ENCODE measurements at places on chromosomes 2 and 18.

GRCh38 chr2:168935810-168936581 lies 34.9 kb downstream of the G6PC2 start:
- no peak for DNase-seq

DNA sequence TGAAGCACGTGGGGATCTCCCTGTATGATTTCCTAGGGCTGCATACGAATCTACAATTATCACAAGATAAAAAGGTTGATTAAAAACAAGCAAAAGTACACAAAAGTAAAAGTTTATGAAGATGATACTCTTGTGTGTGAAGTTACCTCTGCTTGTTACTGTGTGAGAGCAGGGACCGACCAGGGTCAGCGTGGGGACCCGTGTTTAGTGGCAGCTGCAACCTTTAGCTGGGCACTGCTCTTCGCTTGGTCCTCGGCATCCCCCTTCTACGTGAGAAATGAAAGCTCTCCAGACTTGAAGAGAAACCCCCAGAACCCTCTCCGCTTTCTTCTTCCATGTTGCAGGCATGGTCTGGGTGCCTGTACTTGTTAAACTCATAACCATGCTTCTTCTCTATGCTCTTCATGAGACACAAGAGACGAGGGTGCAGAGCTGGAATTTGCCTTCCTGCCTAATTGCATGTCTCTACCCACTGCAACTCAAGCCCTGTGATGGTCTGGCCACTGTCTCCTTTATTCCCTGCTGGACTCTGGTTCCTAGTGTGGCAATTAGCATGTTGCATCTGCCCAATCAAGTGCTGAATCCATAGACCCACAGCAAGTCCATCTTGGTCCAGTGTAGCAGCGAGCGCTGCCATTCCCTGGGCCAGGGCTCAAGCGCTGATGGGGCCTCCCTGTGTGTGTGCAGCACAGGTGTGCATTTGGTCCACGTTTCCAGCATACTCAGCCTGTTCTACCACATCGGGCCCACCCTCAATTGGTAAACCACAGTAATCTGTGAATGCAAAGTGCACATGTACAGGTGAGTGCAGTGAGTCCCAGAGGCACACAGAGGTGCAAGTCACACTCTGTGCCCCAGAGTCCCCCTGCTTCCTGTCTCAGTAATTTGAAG lies 88.5 kb downstream of the TWIST2 start:
- no peak for DNase-seq

- DNase-seq: no peak
These were observed 34.5 kb upstream of the ARL5A start for GRCh38 chr2:151862700-151863099.

DNA sequence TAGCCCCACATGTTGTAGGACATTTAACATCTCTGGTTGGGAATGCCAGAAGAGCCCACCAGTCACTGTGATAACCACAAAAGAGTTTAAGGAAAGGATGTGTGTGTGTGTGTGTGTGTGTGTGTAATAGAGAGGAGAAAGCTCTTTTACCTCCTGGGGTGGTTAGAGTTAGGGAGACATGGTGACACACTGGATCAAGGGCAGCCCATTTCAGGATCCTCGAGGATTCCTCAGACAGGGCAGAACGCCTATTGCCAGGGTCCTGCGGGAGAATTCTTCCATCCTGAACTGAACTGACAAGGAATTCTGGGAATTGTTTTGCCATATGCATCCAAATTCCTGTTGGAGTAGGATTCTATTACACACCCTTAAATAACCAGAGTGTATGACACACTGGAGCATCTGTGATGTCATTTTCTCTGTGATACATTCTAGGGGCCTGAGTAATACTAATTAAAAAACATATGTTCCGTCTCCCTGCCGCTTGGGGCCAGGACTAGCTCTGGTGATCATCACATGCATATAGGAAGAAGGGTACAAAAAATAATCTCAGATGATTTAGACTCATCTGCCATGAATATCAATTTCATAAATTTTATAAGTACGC lies 156.4 kb upstream of the MMADHC start:
- DNase-seq: no peak

DNA sequence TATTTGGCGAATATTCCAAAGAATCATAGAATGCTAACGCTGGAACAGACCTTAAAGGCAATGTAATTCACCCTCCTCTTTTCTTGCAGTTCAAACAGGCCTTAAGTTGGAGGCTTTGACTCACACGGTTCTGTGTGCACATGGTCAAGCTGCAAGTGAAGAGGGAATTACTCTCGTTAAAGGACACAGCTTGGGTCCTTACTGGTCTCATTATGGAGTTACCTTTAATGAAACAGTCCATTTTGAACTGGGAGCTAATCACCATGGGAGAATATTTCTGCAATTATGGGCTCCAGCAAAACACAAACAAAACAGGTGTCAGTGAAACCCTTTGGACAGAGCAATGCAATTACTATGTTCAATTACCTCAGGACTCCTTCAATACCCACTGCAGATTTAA lies 135.5 kb downstream of the GAREM1 start:
- no peak for DNase-seq

GRCh38 chr2:20427931-20428526 lies 18.8 kb upstream of the RHOB start:
- DNase-seq: no peak

DNA sequence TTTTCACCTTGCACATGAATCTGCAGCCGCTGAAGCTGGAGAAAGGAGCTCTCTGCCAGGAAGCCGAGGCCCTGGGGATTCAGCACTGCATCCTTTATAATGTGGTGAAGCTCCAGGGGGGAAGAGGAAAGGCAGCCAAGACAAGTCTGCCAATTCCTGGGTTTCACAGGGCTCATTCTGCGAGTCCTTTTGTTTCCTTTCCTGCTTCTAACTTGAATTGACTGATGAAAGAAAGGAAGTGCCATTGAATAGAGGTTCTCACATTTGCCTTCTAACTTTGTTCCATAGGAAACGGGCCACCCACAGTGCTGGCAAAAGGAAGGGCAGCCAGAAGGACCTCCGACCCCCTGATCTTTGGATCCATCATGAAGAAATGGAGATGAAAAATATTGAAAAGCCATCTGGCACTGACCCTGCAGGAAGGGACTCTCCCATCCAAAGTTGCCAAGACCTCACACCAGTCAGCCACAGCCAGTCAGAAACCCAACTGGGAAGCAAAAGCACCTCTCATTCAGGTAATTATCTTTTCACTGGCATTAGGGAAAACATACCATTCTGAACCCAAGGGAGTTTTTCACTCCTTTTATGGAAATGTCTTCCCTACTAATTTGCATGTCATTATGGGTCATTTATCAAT lies 765.4 kb downstream of the MBD2 start:
- DNase-seq: no peak

DNA sequence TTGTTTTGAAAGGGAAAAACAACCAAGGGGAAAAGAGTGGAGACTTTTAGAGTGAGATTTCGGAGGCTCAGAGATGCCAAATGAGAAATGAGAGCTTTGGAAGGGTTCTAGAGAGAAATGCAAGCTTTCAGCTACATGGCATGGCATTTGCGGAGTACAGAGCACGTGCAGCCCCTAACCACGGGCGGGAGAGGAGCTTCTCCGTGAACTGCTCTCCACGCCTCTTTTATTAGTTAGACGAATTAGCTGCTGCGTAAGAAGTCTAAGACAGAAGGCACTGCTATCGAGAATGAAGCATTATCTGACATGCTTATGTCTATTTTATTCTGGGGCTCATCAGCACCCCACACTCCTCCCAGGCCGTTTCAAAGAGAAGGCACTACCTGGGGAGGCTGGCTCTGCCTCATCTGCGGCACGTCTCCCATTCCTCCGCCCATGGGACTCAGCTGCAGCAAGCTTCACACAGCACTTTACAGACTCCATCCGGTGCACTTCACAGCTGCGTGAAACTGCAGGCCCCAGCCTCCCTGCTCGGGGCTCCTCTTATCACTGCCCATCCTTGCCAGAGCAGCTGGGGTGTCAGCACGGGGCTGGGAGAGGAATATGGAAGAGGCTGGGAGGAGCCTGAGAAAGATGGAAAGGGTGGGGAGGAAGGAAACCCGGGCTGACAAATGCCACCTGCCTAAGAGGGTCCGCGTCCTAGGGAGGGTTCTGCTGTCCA lies 207.3 kb upstream of the APCDD1 start:
- DNase-seq: no peak

DNA sequence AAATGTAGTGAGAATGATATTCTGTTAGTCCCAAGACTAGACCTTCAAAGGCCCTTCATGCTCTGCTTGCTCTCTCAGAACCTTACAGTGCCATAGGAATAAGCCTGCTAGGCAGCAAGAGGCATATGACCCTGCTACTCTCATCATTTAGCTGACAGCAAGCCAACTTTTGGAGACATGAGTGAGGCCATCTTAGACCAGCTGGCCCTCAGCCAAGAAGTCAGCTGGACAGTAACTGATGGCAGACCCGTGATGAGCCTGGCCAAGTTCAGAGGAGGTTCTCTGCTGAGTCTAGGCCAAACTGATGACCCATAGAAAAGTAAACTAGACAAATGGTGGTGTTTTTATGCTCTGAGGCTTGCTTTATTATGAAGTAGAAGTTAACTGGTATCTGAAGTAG lies 82.6 kb downstream of the C18orf54 start:
- no peak for DNase-seq

DNA sequence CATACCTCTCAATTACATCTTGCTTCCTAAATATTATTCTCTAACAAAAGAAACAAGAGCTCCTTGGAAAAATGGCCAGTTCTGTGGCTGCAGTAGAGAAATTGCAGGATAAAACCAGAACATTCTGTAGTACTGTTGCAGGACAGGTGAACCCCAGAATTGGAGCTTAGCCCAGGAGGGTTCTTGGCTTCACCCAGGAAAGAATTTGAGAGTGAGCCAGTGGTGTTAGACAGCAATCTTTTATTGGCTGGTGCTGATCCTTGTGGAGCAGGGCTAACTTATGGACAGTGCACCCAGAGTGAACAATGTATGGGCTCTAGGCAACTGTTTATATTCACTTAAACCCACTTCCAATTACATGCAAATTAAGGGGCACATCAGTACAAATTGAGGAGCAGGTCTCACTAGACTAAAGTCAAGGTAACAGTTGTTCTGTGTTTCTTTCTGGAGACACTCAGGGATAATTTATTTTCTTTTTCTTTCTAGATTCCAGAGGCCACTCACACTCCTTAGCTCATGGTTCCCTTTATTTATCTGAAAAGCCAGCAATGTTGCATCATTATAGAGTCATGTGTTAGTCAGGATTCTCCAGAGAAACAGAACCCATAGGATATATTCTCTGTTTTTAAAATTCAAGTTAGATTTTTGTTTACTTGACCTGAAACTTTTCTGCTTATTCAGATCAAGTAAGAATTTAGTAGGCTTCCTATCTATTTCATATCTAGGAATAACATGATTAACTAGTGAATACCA lies 348.1 kb downstream of the CCDC85A start:
- DNase-seq: no peak
